ENCODE measurements at places on chromosomes 11 and 22. TPM values are rescaled to one million over a fixed set of nuclear protein-coding genes. Genes with fewer than 3 reads are reported as not detected.

PRR33 gene
- polyA plus RNA-seq, result not detected

CLMP gene
- 95.5 TPM for polyA plus RNA-seq

APOL1 gene
- 0.34 TPM for polyA plus RNA-seq

TAGLN gene
- polyA plus RNA-seq, result 55.9 TPM

OR2AT4 gene
- not detected for polyA plus RNA-seq

UBQLN3 gene
- not detected for polyA plus RNA-seq

IFITM10 gene
- 8.2 TPM for polyA plus RNA-seq

MAP6 gene
- polyA plus RNA-seq, result 0.87 TPM

TSGA10IP gene
- polyA plus RNA-seq, result not detected

EEF1G gene
- polyA plus RNA-seq, result 1,634 TPM

PGA3 gene
- polyA plus RNA-seq, result not detected

ST14 gene
- 72.9 TPM for polyA plus RNA-seq

LARGE1 gene
- polyA plus RNA-seq, result 3.6 TPM

TLCD5 gene
- polyA plus RNA-seq, result 2.5 TPM

DNAJB7 gene
- not detected for polyA plus RNA-seq

FAM180B gene
- not detected for polyA plus RNA-seq

MMP13 gene
- polyA plus RNA-seq, result 0.06 TPM

DNA sequence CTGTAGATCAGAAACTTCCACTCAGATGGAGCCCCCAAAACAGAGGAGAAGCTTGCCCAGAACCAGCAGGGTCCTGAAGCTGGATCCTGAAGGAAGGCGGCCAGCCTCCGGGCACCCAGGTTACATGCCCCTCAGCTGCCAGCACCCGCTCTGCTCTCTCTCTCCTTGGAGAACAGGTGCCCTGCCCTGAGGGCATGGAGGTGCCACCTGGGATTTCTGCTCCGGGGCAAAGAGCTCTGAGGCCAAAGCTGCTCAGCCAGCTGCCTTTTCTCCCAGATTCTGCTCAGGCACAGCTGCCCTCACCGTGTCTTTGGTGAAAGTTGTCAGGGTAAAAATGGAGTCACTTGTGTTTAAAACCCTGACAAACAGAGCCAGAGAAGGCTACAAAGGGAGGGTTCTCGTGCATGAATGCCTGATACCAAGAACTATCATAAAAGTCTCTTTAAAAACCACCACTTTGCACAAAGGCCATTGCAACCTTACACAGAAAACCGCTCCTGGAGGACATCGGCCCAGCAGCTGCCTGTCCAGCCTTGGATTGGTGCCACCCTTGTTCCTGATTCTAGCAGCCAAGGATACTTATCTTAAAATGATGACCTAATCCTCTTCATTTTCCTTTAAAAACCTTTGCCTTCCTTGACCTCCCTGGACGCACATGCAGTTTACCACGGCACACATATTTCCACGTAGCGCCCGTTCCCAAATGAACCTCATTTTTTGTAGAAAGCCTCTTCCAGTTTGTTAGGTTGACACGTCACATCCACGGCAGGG, 140.0 kb downstream of the CACNA1I start:
- DNase-seq, result no peak

GRCh38 chr22:45783021-45783420, 111.4 kb downstream of the ATXN10 start:
- no peak for DNase-seq

GRCh38 chr11:111836721-111837120, 34.7 kb downstream of the ALG9 start:
- DNase-seq, result no peak

GRCh38 chr11:94032066-94032465, 10.9 kb downstream of the HEPHL1 start:
- DNase-seq, result no peak

DNA sequence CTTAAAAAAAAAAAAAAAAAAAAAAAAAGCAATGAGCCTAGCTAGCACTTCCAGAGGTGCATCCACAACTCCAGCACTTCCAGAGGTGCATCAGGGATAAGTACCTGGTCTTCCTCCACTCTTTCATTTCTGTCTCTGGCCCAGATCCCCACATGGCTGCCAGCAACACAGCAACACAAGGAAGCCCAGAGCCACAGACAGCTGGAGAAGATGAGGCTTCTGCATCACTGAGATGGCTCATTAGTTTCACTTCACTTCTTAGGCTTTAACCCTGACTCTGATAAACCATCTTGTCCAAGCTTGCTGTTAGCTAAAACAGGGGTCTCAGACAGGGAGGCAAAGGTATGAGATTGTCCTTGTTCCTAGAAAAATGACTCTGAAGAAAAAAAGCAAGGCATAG, 35.6 kb downstream of the PC start:
- DNase-seq, result no peak

DNA sequence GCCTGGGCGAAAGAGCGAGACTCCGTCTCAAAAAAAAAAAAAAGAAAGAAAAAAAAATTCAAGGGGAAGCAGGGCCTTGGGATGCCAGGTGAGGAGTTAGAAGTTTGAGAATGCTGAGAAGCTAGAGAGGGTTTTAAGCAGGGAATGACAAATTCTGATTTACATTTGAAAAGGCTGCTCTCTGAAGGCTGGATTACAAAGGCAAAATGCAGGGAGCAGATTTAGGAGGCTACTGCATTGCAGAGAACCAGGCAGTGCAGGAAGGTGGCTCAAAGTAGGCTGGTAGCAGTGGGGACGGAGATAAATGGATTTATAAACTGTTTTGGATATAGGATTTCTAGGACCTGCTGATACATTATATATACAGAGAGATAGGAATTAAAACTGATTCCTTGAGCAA, 66.6 kb downstream of the KCNC1 start:
- no peak for DNase-seq

DNA sequence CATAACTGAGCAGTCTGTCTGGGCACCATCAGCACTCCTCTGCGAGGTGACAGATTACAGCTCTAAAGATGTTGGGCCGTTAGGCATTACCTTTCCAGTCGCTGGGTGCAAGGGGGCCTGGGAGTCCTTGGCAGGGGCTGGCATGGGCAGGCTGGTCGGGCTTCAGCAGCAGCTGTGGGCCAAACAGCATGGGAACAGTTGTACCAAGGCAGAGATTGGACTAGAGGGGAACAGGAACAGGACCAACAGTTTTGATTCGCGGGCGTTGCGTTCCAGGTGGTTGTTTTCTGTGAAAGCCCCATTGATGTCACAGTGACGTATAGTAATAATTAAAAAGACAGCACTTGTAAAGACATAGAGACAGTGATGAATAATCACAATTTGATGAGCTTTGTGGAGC, 25.8 kb upstream of the B3GAT1 start:
- DNase-seq, result no peak

DNA sequence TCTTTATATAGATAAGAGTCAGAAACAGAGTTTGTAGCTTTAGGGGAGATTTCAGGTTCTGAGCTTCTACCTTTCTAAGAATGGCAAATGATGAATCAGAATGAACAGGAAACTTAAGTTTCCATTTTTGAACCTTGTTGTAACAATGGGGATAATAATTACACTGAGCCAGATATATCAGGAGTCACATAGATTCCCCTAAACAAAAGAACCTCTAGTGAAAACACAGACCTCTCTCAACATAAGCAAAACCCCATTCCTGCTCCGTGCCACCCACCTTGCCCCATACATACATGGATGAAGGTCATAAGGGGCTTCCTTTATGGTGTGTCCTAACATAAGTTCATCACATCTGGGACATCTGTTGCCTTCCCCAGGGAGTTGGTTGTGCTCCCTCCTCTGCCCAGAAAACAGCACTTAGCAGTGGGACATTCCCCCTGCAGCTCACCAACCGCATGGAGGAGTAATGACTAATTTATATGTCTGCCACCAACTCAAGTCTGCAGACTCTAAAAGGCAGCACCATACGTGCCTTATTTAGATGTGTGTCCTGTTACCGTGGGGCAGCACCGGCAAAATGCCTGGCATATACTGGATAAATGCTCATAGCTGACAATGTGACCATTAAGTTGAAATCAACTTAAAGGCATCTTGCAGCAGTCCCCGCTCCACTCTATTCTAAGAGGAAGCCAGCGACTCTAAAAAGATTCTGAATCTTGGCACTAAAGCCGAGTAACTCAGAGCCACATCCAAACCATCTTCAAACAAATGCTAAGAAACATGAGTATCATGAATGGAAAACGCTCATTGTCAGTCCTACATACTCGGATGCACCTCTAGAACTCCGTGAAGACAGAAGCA, 8.0 kb downstream of the JAML start:
- no peak for DNase-seq

GRCh38 chr11:64251753-64252002, 348 bp downstream of the PLCB3 start:
- no peak for DNase-seq

- peak; percentile 96 for DNase-seq
These were observed 17.1 kb downstream of the MAFF start for GRCh38 chr22:38218661-38219622.

GRCh38 chr11:44416776-44417175, 106.8 kb upstream of the ALX4 start:
- peak; percentile 64 for DNase-seq

- DNase-seq, result no peak
These were observed 37.4 kb downstream of the PACSIN2 start for GRCh38 chr22:42977569-42977968.

DNA sequence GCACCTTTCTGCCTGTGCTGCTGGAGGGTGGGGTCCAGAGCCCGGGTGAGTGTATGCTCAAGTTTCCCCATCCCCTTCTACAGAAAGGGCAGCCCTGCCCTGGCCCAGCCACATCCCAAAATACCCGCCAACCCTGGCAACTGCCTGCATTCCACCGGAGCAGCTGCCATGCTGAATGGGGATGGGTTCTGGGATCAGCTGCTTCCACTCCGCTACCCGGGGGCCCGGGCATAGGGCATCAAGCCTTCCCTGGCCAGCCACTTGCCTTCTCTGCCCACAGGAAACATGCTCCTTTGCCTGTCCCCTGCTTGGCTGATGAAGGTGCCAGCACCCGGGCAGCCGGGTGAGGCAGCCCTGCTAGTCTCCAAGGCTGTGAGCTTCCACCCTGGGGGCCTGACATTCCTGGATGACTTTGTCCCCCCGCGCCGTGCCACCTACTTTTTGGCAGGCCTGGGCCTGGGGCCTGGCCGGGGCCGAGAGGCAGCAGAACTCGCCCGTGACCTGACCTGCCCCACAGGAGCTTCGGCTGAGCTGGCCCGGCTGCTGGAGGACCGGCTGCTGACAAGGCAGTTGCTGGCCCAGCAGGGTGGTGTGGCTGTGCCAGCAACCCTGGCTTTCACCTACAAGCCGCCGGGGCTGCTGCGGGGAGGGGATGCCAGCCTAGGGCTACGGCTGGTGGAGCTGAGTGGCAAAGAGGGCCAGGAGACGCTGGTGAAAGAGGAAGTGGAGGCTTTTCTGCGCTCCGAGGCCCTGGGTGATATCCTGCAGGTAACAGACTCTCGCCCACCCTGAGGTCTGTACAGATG, 3.2 kb downstream of the CARNS1 start:
- DNase-seq, result no peak

DNA sequence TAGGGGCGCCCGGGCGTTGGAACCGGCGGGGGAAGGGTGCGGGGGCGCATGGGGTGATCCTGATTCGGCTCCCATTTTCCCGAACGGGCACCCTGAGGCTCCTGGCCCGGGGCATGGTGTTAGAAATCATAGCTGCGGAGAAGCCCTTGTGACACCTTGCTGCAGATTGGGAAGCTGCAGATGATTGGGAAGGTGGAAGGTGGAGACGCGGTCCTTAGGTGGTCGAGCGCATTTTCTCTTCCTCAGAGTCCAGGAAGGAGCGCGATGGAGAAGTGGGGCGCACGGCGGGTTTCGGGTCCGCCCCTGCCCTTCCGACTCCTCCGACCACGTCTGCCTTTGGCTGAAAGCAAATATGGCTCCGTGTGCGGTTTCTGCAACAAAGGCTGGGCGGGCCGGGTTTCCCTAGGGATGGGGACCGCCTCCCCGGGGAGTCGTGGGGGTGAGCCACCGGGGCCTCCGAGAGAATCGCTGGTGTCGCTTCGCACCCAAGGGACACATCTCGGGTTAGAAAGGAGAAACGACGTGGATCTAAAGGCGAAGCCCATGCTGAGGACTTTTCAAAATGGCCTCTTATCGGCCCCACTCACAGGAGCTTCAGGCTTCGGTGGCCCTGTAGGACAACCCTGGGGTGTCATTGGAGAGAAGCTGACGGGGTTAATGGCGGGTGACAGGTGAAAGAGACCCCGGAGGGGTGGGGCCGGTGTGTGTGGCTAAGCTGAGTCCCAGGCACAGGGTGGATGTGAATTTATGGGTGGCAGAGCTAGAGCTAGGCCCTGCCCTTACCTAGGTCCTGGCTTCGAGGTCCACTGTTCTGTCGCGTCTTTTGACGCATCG, 707 bp upstream of the FTH1 start:
- peak; percentile 53 for DNase-seq

DNA sequence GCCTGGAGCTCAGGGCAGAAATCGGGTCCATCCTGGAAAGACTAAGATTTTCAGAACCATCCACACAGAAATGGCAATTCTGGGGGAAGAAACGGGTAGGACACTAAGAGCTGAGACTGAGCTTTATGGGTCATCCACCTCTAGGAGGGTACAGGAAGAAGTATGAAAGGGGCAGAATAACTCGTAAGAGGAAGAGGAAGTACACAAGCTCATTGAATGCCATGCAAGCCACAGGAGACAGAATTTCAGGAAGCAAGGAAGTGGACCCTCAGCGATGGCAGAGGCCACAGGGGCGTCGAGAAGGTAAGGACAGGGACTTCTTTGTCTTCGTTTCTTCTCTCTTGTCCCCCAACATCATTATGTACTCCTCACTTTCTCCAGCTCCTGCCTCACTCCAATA, 169.6 kb downstream of the MAML2 start:
- no peak for DNase-seq

- no peak for DNase-seq
These were observed 3.1 kb upstream of the TM7SF2 start for GRCh38 chr11:65108469-65109123.

DNA sequence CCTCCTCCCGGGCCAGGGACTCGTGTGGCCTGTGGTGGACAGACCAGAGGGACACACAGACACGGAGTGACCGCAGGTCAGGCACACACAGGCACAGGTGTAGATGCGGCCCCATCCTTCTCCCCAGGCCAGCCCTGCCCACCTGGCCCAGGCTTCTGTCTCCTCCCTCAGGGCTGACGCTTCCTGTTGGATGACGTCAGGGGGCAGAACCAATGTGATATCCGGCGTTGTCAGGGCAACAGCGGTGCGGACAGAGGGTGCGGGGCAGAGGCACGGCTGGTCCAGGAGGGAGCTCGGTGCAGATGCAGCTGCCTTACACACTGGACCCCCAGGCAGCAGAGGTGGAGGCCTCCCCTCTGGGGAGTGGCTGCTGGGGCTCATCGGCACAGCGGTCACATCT, 2.9 kb upstream of the TUBGCP6 start:
- DNase-seq, result no peak

DNA sequence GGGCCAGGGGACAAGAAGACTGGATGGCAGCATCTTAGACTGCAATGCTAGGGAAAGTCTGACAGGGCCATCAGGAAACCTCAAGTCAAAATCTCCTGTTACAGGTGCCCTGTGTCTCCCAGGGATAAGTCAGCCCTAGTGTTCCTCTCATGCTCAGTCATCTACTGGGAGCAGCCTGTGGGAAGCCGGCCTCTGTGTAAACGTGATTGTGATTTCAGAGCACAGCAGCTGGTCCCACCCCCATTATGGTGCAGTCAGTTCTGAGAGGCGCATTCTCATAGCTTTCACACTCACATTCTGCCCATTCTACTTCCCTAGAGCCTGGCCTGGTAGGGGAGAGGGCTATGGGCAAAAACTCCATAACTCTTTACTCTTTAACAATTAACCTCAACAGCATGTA, 7.2 kb upstream of the SLN start:
- DNase-seq, result no peak

- DNase-seq, result no peak
These were observed 239.5 kb upstream of the SORL1-AS1 start for GRCh38 chr11:121692236-121692635.
